ENCODE measurements at places on chromosomes 1 and 21.

DNA sequence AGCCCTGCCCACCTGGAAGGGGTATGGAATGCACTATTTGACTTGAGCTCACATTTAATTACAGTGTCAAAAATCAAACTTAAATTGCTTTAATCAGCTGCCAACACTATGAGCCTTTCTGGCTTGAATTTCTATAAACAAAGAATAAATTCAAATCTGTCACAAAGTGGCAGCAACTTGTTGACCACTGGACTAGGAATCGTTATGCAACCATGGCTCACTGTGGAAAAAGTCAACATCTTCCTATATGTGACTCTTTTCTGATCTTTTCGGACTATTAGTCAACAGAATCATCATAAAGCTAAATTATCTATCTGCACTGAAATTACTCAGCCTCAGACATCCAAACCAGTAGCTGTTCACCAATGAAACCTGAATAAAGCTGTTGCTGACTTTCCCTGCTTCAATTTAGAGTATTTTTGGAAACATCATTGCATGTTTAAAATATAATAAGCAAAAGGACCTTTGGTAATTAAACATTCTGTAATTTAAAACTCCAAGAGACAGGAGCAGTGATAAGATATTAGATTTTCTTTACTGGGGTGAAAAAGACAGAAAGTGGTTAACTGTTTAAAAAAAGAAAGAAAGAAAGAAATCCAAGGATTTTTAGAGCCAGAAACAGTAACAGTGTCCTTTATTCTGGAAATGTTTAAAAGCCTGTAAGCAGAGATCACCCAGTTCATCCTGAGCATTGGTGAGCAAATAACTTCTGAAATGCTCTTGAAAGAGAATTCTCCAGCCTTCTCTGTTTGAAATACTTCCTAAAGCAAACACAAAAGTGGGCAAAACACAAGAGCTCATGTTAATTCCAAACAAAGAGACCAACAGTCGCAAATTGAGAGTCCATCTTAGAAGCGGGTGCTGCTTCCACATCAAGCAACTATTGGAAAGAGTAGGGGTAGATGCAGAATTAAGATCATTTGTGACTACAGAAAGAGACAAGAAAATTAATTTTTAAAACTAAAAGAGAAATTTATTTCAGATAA, 26.2 kb upstream of the ERG start:
- DNase-seq: no peak

GRCh38 chr1:37741662-37742061, 23.3 kb downstream of the EPHA10 start:
- DNase-seq: no peak

GRCh38 chr1:3369446-3370076, 84.9 kb upstream of the ARHGEF16 start:
- DNase-seq: peak; percentile 93

DNA sequence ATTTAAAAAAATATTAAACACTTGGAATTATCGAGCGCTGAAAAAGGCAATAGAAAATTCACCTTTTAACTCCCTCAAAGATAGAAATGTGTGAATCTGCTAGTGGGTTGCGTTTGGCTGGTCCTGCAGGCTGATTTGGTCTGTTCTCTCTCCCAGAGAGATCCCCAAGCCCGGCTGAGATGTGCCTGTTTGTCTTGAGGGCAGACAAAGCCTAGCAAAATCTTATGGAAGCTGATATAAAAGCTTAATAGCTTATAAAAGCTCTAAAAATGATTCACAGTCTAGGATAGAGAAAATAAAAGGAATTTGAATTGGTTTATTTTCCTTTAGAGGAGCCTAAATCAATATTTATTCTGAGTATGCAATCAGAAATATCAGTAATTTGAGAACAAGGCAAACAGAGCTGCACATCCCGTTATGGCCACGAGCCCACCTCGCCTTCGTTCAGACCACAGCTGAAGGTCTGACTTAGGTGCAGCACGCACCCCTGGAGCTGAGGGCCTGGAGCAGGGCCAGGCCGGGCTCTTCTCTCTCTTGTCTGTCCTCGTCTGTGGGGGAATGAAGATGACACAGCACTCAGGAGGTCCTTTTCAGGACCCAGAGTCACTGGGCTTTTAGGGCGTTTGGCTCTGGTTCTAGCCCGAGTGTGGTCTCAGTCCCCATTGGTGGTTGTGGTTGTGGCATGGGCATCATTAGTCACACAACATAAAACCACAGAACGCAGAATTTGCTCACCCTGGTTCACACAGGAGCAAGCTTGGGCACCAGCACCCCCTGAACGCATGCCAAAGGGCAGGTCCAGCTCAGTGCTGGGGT, 18.6 kb downstream of the PDE9A start:
- no peak for DNase-seq

- DNase-seq: peak; percentile 11
Observed at GRCh38 chr1:75954586-75954985, 22.4 kb upstream of the ASB17 start.

DNA sequence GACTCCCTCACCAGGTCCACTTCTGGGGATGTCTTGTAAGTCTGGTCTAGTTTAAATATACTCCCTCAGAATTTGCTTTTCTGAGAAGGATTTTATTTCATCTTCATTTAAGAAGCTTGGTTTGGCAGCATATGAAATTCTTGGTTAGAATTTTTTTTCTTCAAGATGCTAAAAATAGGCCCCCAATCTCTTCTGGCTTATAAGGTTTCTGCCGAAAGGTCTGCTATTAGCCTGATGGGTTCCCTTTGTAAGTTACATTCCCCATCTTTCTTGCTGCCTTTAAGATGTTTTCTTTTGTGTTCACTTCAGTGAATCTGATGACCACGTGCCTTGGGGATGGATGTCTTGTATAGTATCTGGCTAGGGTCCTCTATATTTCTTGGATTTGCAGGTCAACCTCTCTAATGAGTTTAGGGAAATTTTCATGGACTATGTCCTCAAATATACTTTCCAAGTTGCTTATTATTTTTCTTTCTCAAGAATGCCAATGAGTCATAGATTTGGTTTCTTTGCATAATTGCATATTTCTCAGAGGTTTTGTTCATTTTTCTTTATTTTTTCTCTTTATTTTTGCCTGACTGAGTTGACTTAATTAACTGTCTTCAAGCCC, 19.4 kb downstream of the TCP10L start:
- DNase-seq: peak; percentile 47

DNA sequence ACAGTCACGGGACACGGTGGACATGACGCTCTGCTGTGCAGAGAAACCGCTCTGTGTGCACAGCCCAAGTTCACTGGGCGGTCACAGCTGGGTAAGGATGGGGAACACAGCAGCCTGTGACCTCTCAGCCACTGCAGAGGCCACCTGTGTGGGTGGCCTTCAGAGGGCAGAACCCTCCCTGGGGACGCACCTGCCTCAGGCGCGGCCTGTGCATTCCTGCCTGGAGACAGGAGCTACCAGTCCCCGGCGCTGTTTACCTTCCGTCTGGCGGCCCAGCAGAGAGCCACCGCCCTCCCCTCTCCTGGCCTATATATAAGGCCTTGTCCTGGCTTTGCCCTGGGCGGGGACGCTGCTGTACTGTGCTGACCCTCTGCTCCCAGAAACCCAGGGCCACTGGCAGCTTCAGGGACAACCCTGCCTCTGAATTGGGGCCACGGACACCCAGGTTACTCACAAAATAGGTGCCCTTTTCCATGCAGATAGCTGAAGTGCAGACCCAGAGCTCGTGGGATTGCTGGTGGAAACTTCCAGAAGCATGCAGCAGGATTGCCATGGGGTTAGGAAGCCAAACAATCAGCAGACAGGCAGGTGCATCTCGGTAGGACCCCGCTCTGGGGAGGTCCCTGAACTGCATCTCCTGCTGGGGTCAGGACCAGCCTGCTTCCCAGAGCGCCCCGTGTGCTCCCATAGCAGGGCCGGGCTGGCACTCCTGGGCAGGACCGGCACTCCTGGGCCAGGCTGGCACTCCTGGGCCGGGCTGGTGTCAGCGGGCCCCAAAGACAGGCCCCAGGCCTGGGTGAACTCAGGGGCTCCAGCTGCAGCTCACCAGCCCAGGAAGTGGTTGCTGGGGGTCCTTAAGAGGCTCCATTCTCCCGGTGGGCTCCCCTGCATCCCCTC, 83.6 kb downstream of the SIK1 start:
- DNase-seq: no peak

GRCh38 chr1:15350151-15350550, 59.5 kb upstream of the EFHD2 start:
- DNase-seq: no peak

DNA sequence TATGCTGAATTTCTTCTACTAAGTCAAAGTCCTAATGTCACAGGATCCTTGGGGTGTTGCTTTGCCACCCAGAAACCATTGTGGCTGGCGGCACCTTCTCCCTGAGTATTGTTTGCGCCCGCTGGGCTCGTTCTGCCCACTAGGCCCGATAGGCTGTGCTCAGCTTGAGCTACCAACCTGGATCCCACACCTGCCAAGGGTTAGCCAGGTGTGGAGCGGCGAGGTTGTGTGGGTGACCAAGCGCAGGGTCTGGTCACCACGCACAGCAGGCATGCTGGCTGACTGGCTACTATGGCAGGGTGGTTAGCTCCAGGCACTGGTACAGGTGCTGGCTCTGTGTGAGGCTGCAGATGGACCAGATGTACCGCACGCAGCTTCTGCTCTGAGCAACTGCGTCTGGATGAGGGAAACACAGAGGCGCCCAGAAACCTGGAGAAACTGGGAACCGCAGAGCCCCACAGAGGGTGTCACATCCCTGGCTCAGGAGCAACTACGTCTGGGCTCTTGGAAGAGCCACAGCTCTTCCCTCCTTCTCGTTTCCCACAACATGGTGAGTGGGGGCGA, 50.3 kb upstream of the SCYL3 start:
- no peak for DNase-seq

DNA sequence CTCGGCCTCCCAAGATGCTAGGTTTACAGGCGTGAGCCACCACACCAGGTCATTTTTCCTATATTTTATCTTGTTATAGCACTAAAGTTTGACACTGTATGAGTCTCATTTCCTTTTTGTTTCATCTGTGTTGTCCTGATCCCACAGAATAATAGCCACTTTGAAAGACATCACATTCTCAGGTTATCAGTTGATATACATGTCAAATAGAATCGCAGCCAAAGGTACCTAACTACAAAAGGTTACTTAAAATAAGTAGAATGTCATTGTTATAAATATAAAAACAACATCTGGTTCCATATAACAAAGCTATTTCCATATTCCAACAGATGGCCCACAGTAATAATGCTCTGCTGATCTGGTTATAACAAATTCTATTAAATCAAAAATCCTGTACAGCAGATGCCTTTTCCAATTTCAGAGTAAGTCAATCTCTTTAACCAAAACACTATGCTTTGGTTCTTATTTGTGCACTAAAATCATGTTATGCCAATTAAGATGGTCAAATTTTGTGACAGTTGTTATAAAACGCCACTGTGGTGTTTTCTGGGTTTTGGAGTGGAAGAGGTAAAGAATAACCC, 6.0 kb downstream of the FOXJ3 start:
- DNase-seq: no peak

DNA sequence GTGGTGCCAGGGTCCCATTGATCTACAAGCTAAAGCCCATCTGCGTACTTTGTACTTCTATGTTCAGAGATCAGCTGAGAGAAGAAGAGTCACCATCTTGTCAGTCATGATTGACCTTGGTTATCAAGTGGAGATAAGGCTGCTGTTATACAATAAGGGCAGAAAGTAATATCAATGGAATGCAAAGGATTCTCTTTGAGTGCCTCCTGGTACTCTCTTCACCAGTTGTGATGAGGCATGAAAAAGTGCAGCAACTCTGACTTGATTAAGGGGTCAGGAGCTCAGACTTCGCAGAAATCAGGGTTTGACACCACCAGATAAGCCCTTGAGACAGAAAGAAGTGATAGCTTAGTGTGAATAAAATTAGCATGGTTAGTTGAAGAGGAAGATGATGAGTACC, 25.7 kb upstream of the SYT14 start:
- no peak for DNase-seq

DNA sequence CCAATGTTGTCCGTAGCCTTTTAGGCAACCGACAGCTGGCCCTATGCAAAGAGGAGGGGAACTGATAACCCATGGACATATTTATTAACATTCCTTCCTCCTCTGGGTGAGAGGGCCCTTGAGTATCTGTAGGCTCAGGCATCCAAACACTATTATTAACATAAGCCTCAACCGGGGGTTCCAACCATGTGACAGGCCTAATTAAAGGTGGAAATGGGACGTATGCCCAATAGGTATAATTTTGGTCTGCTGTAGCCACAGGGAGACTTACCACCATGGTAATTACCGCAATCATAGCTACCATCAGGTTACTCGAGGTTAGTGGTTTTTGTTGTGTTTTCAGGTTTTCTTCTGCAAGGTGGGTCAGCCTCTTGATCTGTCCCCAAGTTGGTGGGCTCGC, 5.3 kb downstream of the DAP3 start:
- no peak for DNase-seq

- no peak for DNase-seq
Observed at GRCh38 chr1:119462964-119463363, 44.0 kb upstream of the HSD3B1 start.

- no peak for DNase-seq
Observed at GRCh38 chr1:228013131-228013934, 6.5 kb downstream of the WNT3A start.

- DNase-seq: no peak
Observed at GRCh38 chr1:18580691-18581419, 49.8 kb upstream of the PAX7 start.

DNA sequence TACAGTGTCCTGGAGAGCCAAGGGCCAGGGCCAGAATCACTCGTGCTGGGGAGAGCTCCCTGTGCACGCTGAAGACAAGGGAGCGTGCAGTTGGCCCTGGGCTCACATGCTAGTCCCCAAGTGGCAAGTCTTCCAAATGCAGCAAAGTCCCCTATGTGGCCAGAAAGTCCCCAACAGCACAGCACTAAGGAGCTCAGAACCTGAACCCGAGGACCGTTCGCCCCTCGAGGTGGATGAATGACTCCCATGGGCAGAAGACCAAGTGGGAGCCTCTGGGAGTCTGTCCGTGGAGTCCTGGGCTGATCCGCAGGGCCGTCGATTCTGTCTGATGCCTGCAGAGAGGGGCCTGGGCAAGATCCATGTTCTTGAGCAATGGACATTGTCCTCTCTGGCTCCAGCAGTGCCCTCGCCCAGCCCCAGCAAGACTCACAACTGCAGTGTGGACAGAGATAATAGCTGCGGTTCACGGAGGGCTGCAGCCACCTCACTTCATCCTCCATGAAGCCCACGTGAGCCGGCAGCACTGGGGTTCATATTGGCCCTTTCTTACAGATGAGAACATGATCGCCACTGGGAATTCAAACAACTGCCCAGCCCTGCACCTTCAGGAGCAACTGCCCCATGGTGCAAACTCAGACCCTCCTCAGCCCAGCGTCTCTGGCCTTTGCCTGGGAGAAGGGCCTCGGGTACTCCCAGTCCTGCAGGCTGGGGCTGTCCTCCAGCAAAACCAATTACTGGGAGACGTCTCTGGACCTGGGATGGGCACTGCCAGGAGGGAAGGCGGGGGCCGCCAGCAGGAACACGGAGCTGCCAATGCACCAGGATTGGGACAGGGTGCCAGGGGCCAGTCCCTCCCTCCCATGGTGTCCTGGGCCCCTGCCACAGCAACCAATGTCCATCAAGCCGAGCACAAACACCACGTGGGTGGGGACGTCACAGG, 243.7 kb downstream of the NPHP4 start:
- no peak for DNase-seq

- peak; percentile 91 for DNase-seq
Observed at GRCh38 chr1:231923491-231924041, 297.0 kb downstream of the DISC1 start.

Data from fibroblast of mammary gland (primary cell).